ENCODE measurements at places on chromosomes 6 and 20. TPM values are rescaled to one million over a fixed set of nuclear protein-coding genes. Genes with fewer than 3 reads are reported as not detected.
A peak's percentile ranks its signal among the peaks of the same experiment; 100 is the strongest.

The BPIFB1 gene
- total RNA-seq = not detected

The SCRT2 gene
- 0.50 TPM for total RNA-seq

The DNAH8 gene
- not detected for total RNA-seq

The C2 gene
- 1.2 TPM for total RNA-seq

The PAK5 gene
- not detected for total RNA-seq

The SFT2D1 gene
- 62.0 TPM for total RNA-seq

The BANF2 gene
- not detected for total RNA-seq

The ARMH2 gene
- total RNA-seq = not detected

The LAMA5 gene
- 13.2 TPM for total RNA-seq

The SIRPA gene
- total RNA-seq = 81.2 TPM

The BCAS1 gene
- total RNA-seq = 1.4 TPM

The TRIM31 gene
- not detected for total RNA-seq

DNA sequence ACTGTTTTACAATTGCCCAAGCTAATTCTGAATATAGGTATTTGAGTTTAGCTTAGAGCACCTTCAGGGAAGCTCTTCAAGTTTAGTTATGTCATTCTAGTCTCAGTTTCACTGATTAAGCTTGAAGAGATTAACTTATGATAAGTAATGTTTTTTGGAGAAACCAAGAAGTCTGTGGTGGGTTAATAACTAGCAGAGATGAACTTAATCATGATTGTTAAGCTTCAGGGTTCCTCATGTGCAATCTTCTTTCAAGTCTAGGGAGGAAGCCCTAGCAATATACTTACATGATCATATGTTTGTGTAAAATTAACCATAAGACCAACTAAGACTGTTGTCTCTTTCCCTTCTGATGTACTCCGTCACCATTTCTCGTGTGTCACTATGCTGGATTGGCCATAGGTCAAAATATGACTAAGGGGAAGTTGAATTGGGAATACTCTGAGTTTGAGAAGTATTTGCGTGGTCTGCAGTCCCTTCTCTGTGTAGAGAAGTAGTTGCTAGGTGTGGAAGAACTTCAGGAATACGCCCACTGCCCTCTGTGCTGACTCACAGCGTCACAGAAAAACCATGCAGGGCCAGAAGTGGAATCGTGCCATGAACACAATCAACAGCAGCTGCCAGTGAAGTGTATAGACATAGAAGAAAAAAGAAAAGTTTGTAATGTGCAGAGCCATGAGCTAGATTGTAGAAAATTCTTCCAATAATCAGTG, 88.3 kb downstream of the SH3BGRL2 start:
- no peaks in the 10 kb centered on the region for H3K27me3 ChIP-seq
- no peaks in the 10 kb centered on the region for H3K36me3 ChIP-seq
- DNase-seq = no peak

- H3K27ac ChIP-seq = no peak overlapping the region
- H3K27me3 ChIP-seq = no peaks in the 10 kb centered on the region
- H3K4me3 ChIP-seq = no peak overlapping the region
These were observed 36.9 kb upstream of the TBX18 start for GRCh38 chr6:84801250-84801649.

DNA sequence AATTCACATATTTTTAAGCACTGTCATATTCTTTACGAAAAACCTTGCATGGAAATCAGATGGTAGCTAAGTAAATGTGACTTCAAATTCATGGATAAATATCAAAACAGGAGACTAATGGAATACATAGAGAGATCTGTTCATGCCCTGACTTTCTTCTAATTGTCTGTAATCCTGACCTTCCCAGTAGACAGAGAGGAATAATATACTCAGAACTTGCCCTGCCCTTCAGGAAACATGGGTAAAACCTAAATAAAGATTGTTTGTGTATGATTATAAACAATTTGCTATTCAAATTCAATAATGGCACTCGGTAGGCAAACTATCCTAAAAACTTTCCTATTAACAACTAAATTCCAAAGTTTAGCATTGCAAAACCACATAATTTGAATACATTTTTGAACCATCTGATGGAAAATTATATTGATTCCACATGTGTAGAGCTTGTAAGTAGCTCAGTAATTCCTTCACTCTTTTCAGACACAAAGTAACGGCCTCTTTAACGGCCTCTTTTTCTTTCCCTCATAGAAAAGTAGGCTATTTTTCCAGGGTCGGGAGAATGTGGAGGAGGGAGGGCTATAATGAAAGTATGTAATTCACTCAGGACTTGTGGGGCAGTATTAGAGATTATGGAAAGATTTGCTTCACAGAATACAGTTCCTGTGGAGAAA, 227.6 kb downstream of the ALDH8A1 start:
- H3K27me3 ChIP-seq = no peaks in the 10 kb centered on the region
- no peak overlapping the region for H3K4me3 ChIP-seq
- H3K36me3 ChIP-seq = no peaks in the 10 kb centered on the region
- peak; percentile 41 for DNase-seq
- H3K4me1 ChIP-seq = peaks cover 58% of the 10 kb centered on the region

DNA sequence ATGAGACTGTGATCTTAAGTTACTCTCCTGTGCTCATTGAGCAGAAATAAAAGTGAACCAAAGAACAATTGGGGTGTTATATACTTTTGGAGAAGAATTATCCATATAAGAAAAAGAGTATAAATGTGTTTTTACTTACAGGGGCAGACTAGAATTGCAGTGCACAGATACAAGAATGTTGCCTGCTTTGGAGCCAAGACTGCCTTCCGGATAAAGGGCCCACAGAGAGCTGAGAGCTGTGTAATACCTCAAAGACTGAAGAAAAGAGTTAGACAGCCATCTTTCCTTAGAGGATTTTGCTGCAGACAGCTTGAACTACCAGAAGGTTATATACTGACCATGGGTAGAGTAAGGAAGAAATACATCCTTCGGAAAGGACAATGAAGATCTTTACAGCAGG, 1235.5 kb upstream of the CITED2 start:
- no peaks in the 10 kb centered on the region for H3K36me3 ChIP-seq
- no peak for DNase-seq
- no peak overlapping the region for H3K4me3 ChIP-seq
- no peaks in the 10 kb centered on the region for H3K4me1 ChIP-seq

DNA sequence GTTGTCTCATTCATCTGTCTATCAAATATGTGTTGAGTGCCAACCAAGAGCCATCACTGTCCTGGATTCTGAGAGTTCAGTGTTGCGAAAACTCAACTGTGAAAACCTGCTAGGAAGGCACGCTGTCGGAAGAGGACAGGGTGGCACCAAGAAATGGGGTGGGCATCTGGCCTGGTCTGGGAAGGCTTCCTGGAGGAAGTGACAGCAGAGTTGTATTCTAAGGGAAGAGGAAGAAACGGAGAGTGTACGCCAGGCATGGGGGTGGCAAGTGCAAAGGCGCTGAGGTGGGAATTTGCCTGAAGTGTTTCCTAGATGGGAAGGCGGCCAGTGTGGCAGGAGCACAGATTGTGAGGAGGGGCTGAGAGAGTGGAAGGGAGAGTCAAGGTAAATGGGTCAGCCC, 91.2 kb downstream of the ANKRD60 start:
- DNase-seq = no peak
- no peaks in the 10 kb centered on the region for H3K4me1 ChIP-seq
- no peak overlapping the region for H3K4me3 ChIP-seq
- H3K27ac ChIP-seq = no peak overlapping the region

- no peaks in the 10 kb centered on the region for H3K4me1 ChIP-seq
- H3K27me3 ChIP-seq = no peaks in the 10 kb centered on the region
- H3K36me3 ChIP-seq = no peaks in the 10 kb centered on the region
- no peak overlapping the region for H3K27ac ChIP-seq
These were observed 9.7 kb upstream of the MARCKS start for GRCh38 chr6:113847447-113847846.

DNA sequence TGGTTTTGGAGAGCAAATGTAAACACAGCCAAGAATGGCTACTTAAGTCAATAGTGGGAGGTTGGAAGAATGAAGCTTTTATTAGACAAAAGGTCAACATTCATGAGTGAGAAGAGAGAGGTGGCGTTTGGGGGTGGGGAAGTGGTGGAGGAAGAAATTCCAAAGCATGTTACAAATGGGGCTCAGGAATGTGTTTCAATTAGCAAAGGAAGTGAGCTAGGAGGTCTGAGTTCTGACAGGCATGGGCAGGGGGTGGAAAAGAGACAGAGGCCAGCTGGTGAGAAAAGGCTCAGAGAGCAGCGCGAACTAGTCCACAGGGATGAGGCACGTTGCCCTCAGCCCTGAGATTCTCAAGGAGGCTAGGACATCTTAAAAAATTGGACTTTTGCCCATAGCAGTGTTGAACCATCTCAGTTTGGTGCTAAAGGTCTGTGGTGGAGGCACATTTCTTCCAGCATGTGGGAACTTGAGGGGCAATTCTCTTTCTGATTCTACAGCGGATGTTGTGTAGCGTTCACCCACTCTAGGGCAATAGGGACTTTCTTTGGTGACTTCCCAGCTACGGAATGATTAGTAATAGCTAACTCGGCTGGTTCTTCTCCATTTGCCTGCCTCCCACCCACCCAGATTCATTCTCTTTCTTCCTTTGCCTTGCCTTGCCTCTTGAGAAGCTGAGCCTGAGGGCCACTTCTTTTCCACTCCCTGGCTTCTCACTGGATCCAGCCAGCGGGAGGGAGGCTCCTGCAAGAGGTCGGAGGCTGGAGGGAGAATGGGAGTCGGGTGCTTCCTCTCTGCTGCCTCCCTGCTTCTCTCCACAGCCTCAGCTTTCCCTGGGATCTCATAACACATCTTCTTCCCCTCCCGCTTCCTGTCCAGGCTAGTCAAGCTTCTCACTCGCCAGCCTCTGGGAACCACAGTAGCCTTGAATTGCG, 45.1 kb upstream of the NEDD9 start:
- H3K4me1 ChIP-seq = peaks cover 11% of the 10 kb centered on the region
- DNase-seq = peak; percentile 61
- no peak overlapping the region for H3K4me3 ChIP-seq
- no peak overlapping the region for H3K27ac ChIP-seq
- no peaks in the 10 kb centered on the region for H3K36me3 ChIP-seq

GRCh38 chr6:109949281-109950065, 28.6 kb upstream of the GPR6 start:
- H3K4me3 ChIP-seq = no peak overlapping the region
- H3K4me1 ChIP-seq = no peaks in the 10 kb centered on the region
- H3K27me3 ChIP-seq = peaks cover 12% of the 10 kb centered on the region
- H3K36me3 ChIP-seq = no peaks in the 10 kb centered on the region
- no peak for DNase-seq
- no peak overlapping the region for H3K27ac ChIP-seq

DNA sequence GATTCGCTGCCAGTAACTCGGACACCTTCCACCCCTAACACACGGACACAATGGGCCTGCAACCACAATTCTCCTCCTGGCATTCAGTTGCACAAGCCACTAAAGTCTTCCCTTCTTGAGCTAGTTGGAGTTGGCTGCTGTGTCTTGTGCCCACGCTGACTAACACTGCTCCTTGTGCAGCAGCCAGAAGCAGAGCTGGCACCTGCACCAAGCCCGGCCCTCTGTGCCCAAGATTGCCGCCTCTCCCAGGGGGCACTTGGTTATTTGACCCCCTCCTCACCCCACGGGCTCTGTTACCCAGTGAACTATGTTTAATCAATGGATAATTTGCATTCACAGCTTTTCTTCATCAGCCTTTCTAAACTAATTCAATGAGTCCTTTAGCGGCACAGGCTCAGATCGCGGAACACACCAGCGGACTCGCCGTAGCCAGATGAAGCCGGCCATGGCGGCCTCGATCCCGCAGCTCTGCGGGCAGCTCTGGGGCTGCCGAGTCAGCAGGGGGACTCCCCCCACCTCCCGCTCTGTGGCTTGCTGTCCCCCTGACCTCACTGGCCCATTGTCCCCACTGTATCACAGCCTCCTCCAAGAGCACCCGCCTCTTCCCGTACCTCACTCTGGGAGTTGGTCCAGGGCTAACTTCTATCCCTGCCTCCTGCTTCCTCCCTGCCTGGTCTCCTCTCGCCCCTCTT, 94.8 kb upstream of the AFDN start:
- no peaks in the 10 kb centered on the region for H3K36me3 ChIP-seq
- H3K4me3 ChIP-seq = no peak overlapping the region
- H3K4me1 ChIP-seq = peaks cover 5% of the 10 kb centered on the region
- no peak overlapping the region for H3K27ac ChIP-seq
- DNase-seq = no peak

DNA sequence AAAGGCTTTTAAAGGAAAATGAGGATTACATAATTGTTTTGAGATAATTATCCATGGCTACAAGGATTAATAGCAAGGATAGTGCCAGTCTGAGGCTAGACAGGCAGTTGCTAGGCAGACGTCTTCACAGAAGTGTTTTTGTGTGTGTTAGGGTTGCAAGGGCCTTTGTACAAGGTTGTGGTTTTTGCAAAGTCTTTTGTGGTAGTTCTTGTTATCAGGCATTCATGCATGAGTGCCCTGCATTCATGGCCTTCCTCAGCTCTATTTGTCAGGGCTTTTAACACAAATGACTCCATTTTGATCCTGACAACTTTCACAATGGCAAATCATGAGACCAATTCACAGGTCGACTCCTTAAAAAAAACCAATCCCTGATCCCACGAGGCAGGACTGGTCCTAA, 68.1 kb upstream of the TXNDC5 start:
- no peak for DNase-seq
- no peak overlapping the region for H3K27ac ChIP-seq
- no peaks in the 10 kb centered on the region for H3K4me1 ChIP-seq
- no peaks in the 10 kb centered on the region for H3K36me3 ChIP-seq
- H3K27me3 ChIP-seq = no peaks in the 10 kb centered on the region

- DNase-seq = no peak
- no peak overlapping the region for H3K27ac ChIP-seq
- no peaks in the 10 kb centered on the region for H3K4me1 ChIP-seq
- peaks cover 21% of the 10 kb centered on the region for H3K27me3 ChIP-seq
- no peaks in the 10 kb centered on the region for H3K36me3 ChIP-seq
These were observed 92.0 kb upstream of the SCP2D1 start for GRCh38 chr20:18721551-18722115.

- H3K27me3 ChIP-seq = peaks cover 13% of the 10 kb centered on the region
- no peaks in the 10 kb centered on the region for H3K4me1 ChIP-seq
- no peak overlapping the region for H3K27ac ChIP-seq
- no peak for DNase-seq
These were observed 92.5 kb downstream of the TBXT start for GRCh38 chr6:166075186-166075585.
